ENCODE measurements at places on chromosomes 13 and 19.

- peak; percentile 77 for DNase-seq
Measured at GRCh38 chr19:10112895-10113591, 1.6 kb downstream of the P2RY11 start.

- peak; percentile 7 for DNase-seq
Measured at GRCh38 chr13:45602183-45603170, 13.1 kb downstream of the ERICH6B start.

GRCh38 chr13:96743296-96744089 is 250.8 kb downstream of the OXGR1 start:
- DNase-seq, result no peak

GRCh38 chr13:111952032-111952431 is 114.9 kb upstream of the SOX1 start:
- no peak for DNase-seq

GRCh38 chr13:102868366-102868936 is 22.6 kb downstream of the ERCC5 start:
- DNase-seq, result no peak

GRCh38 chr13:43985422-43986072 is 105.8 kb downstream of the LACC1 start:
- no peak for DNase-seq

- DNase-seq, result no peak
Measured at GRCh38 chr19:41455936-41456335, 13.0 kb downstream of the ERICH4 start.

All from hematopoietic multipotent progenitor cell treated with erythropoietin and hydrocortisone succinate and interleukin-3 and kit ligand, for 6 days (in vitro differentiated cells).